Stimulated activated effector memory CD8-positive, alpha-beta T cell treated with anti-CD3 and anti-CD28 coated beads, Interleukin-12 subunit alpha, Interleukin-12 subunit beta, amount 100 ng/mL, for 72 hours (primary cell): ENCODE measurements at places on chromosomes 3 and 15.

GRCh38 chr15:60510006-60510405, 31.1 kb upstream of the ICE2 start:
- no peak for DNase-seq

GRCh38 chr3:115695090-115695489, 71.8 kb downstream of the GAP43 start:
- DNase-seq = no peak

DNA sequence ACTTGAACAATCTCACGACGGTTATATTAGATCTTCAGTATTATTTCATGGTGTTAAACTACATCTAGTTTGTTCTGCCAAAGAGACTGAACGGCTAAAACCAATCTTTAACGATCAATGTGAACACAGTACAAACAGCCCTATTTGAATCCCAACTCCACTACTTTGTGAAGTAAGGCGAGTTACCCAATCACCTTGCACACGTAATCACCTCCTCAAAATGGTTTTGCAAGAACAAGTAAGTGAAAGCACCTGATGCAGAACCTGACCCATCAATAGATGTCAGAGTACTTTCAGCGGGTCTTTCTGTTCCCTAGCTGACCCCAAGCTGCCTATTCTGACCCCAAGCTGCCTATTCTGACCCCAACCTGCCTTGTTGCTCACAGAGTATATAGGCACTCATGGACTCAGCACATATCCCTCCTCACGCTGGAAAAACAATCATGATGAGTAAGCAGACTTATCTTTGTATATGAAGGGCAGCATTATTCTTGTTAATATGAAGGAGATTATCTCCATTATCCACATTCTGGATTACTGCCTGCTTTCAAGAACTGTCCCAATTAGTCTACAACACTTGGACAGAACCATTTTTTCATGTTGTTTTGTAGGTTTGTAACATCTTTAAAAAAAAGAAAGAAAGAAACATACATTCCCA, 3.7 kb downstream of the KPNA1 start:
- no peak for DNase-seq

GRCh38 chr15:36323615-36324014, 255.8 kb upstream of the CDIN1 start:
- DNase-seq = no peak

DNA sequence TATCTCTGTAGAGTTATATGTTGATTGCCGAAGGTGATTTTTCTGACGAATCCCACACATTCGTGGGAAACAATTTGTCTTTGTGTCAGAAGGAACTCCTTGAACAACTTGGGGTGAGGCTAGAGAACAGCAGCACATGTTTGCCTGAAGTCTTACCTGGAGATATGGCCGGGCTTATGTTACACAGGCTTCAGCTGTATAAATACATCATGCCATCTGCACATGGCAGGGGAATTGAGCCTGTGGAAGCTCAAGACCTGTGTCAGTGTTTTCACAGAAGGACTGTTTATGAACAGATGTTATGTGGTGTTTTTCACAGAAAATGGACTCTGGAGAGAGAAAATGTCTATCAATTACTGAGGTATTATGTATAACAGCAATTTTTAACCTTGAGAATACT, 203.6 kb upstream of the MDFIC2 start:
- no peak for DNase-seq

DNA sequence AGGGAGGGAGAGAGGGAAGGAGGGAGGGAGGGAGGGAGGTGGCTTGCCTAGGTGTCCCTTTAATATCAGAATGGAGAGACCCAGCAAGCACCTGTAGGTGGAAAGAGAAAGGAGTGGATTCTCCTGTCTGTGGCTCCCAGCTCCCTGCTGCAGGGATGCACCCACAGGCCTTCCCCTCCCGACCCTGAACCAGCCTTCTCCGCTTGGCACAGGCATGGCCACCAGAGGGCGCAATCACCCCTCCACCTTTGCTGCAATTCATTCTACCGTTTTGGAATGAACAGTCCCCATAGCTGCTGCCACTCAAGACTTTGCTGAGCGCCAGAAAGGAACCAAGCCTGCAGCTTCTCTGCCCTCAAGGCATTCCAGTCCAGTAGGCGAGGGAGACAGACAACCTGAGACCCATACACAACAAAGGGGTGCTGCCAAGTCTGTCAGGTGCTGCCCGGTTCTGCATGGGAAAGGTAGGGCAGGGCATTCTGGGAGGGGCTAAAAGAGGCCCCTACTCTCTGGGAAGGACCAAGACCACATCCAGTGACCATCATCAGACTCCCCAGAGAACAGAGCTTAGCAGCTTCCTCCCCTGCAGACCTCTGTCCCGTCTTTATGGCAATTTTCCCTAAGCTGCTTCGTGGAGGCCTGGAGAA, 4.9 kb downstream of the TLR9 start:
- DNase-seq = peak; percentile 95

DNA sequence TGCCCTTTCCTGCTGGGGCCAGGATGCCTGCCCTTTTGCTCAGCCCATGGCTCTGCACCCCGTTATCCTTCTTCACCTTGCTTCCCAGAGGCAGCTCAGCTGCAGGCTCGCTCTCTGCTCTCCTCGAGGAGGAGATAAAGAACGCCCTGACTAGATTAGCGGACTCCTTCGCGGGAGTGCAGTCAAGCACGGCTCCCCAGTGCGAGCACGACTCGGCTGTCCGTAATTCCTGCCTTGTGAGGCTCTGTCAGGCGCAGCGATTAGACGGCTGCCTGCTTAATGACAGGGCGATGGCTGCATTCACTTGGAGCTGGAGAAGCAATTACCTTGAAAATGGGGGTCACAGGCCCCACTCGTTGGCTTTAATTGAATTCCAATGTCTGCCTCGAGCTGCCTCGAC, 25.9 kb downstream of the TLE3 start:
- no peak for DNase-seq

GRCh38 chr15:78624651-78625590, 4.1 kb upstream of the CHRNA3 start:
- no peak for DNase-seq
